ENCODE measurements at places on chromosomes 6 and 20. TPM values are rescaled to one million over a fixed set of nuclear protein-coding genes. Genes with fewer than 3 reads are reported as not detected.

The SUMO4 gene
- total RNA-seq = 0.82 TPM

The ENPP4 gene
- 13.1 TPM for total RNA-seq

DNA sequence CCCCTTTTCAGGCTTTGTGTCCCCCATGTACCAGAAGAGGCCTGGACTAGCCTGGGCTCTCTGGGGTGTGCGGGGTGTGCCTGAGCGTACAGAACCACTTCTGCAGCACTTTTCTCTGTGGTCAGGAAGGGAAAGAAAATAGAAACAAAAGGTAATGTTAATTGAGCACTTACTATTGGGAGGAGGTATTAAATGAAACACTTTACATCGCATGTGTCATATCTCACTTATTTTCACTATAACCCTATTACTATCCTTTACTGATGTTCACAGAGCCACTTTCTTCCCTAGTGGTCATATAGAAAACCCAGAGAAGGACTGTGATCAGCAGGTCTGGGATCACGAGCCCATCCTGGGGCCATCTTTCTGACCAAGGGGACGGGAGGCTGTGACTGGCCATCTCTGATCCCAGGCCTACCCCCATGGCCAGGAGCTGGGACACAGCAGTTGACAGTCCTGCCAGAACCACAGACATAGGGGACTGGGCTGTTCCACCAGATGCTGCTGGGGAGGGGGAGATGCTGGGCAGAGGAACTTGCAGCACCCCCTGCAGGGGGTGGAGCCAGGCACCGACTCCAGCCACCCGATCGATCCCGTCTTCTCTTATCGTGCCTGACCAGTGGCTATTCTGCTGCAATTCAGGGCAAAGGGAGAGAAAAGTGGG lies 107.6 kb downstream of the VEGFA start:
- no peak overlapping the region for H3K4me3 ChIP-seq
- no peaks in the 10 kb centered on the region for H3K36me3 ChIP-seq
- no peaks in the 10 kb centered on the region for H3K27me3 ChIP-seq
- H3K27ac ChIP-seq = no peak overlapping the region
- no peak for DNase-seq

- H3K27ac ChIP-seq = no peak overlapping the region
- H3K36me3 ChIP-seq = no peaks in the 10 kb centered on the region
- no peak overlapping the region for H3K4me3 ChIP-seq
- DNase-seq = no peak
- no peaks in the 10 kb centered on the region for H3K27me3 ChIP-seq
Measured at GRCh38 chr6:25418454-25419052, 139.4 kb downstream of the CARMIL1 start.

DNA sequence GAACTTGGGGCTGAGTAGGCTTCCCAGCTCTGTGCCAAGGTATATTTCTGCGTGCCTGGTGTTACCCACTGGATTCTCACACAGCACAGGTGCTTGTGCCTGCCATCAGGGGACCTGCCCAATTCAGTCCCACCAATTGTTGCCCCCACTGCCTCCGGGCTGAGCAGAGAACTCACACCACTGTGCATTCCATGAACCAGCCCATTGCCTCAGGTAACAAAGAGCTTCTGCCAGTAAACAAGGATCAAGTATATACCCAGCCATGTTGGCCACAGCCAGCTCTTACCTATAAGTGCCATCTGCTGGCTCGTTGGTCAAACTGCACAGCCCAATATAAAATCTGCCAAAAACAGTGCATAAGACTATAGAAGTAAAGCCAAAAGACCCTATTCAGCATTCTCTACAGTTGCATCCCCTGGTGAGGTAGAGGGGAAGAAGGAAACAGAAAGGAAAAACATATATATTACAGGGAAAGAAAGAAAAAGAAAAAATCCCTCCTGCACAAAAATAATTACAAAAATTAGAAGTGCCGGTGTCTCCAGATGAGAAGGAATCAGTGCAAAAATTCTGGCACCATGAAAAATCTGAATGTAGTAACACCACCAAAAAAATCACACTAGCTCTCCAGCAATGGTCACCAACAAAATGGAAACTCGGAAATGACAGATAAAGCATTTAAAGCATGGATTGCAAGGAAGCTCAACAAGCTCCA lies 241.4 kb downstream of the IBTK start:
- peaks cover 6% of the 10 kb centered on the region for H3K4me1 ChIP-seq
- H3K27me3 ChIP-seq = no peaks in the 10 kb centered on the region
- no peak overlapping the region for H3K4me3 ChIP-seq
- H3K36me3 ChIP-seq = no peaks in the 10 kb centered on the region
- H3K27ac ChIP-seq = no peak overlapping the region

DNA sequence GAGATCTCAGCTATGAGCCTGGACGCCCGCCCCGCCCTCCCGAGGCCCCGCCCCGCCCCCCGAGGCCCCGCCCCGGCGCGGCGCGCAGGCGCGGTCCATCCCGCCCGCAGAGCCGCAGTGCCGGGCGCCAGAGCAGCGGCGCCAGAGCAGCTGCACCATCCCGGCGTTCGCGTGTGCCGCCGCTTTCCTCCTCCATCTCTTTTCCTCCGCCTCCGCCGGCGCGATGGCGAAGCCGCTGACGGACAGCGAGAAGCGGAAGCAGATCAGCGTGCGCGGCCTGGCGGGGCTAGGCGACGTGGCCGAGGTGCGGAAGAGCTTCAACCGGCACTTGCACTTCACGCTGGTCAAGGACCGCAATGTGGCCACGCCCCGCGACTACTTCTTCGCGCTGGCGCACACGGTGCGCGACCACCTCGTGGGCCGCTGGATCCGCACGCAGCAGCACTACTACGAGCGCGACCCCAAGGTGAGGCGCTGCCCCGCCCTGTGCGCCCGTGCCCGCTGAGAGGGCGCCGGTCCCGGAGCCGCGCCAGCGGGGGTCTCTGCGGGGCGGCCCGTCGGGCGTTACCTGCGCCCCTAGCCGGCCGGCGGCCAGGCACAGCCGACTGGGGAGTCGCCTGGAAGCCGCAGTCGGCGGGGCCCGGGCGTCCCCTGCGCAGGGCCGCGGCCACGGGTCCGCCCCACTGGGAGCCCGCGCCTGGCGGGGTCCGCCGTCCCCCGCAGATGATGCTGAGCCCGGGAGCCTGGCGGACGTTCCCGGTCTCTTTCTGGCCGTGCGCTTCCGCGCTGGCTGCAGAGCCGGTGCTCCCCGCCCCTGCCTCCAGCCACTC lies at the start of gene PYGB:
Gene PYGB (plus strand): TSS at position 130 of the 830 bp plus-strand sequence. CDS start 94 bp downstream, at position 224.
- DNase-seq = peak; percentile 93
- peaks cover 58% of the 10 kb centered on the region for H3K4me1 ChIP-seq
- H3K4me3 ChIP-seq = peak within 1 kb of the TSS; percentile 70
- no peaks in the 10 kb centered on the region for H3K36me3 ChIP-seq
- peaks cover 20% of the 10 kb centered on the region for H3K27me3 ChIP-seq
- H3K27ac ChIP-seq = peak within 1 kb of the TSS; percentile 68

- H3K36me3 ChIP-seq = no peaks in the 10 kb centered on the region
- peaks cover 20% of the 10 kb centered on the region for H3K4me1 ChIP-seq
- no peak overlapping the region for H3K27ac ChIP-seq
- H3K27me3 ChIP-seq = no peaks in the 10 kb centered on the region
Measured at GRCh38 chr6:110322151-110322873, 35.8 kb downstream of the METTL24 start.

- no peaks in the 10 kb centered on the region for H3K27me3 ChIP-seq
- H3K4me1 ChIP-seq = peaks cover 22% of the 10 kb centered on the region
- peak overlapping the region; percentile 86 for H3K4me3 ChIP-seq
- H3K27ac ChIP-seq = no peak overlapping the region
- no peak for DNase-seq
Measured at GRCh38 chr20:47501116-47501481, 588 bp upstream of the NCOA3 start.

DNA sequence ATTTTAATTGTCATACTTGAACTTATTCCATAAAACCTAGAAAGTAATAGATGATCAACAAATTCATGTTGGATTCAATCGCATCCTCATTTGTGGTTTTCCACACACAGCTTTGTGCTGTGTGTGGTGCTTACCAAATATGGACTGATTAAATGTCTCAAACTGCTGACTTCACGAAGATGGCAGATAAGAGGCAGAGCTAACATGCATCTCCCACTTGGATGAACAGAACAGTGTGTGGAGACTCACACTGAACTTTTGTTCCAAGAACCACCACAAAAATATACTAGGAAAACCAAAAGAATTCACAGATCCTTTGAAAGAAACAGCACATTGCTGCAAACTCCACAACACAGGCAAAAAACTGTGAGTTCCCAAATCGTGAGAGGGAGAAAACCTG lies 603.7 kb downstream of the TENT5A start:
- no peaks in the 10 kb centered on the region for H3K4me1 ChIP-seq
- no peak overlapping the region for H3K27ac ChIP-seq
- no peak for DNase-seq
- no peaks in the 10 kb centered on the region for H3K27me3 ChIP-seq
- H3K4me3 ChIP-seq = no peak overlapping the region

DNA sequence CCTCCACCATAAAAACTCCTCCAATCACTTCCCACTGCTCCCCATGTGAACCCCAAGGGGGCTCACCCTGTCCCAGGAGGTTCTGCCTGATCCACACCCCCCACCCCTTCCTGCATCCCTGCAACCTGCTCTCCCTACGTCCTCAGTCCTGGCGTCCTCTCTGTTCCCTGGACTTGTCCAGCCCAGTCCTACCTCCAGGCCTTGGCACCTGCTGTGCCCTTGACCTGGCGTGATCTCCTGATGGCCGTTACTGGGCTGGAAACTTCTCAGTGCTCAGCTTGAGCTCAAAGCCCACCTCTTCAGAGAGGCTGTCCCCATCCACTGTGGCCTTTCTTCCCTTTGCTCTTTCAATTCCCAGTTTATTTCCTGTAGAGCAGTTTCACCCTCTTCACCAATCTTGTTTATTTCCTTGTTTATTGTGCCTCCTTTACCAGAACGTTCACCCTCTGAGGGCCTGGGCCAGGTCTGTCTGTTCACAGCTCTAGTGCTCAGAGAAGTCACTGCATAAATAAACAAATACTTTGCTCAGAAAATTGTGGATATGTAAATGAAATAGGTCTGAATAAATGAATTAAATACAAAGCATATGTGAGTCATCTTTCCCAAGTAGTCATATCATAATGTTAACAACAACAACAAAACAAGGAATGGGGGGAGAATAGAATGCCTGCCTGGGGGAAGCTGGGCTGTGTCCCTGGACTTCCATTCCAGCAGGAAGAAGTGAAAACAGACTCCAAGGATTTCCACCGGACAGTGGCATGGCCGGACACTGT lies 175.7 kb upstream of the SULF2 start:
- H3K4me3 ChIP-seq = no peak overlapping the region
- H3K27me3 ChIP-seq = no peaks in the 10 kb centered on the region
- H3K4me1 ChIP-seq = peaks cover 9% of the 10 kb centered on the region
- no peak for DNase-seq
